ENCODE measurements at places on chromosomes 4 and X.

- no peak for DNase-seq
Observed at GRCh38 chr4:176645246-176645960, 147.3 kb downstream of the VEGFC start.

DNA sequence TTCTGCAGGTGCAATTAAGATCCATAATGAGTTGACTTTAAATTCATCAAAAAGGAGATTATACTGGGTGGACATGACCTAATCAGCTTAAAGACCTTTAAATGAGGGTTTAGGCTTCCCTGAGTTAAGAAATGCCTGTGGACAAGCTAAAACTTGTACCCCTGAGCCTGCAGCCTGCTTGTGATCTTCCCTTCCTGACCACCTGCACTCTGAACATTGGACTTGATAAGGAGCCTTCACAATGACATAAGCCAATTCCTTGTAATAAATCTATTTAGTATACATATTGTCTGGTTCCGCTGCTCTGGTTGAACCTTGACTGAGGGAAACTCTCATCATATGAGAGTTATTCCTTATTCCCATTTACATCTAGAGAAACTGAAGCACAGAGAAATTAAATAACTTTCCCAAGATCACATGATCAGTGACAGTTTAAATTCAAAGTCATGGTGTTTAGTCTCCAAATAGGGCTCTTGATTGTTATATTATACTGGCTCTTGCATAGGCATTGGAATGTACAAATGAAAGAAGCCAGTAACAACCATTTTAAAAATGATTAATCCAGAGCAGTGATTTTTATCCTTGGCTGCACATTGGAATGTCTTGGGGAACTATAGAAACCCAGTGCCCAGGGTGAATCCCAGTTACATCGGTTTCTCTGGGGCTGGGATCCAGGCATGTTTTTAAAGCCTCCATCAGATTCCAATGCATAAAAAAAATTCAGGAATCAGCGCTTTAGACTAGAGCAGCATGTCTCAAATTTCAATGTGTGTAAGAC, 136.1 kb downstream of the MSL3 start:
- DNase-seq = no peak

- no peak for DNase-seq
Observed at GRCh38 chr4:24748758-24749350, 46.5 kb upstream of the SOD3 start.

GRCh38 chrX:19670854-19671620, 155.7 kb upstream of the MAP3K15 start:
- DNase-seq = no peak

DNA sequence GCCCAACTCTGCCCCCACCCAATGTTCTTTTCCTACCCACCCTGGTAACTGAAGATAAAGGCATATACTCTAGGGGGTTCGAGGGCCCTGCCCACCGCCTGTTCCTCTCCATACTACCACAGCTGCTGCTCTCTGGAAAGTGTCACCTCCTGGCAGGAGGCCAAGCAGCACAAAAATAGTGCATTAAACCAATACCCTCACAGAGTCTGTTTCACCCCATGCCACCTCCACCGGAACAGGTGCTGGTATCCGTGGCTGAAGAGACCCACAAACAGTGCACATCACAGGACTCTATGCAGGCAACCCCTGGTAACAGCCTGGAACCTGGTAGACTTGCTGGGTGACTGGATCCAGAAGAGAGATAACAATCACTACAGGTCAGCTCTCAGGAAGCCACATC, 85.1 kb upstream of the CTSO start:
- no peak for DNase-seq

- no peak for DNase-seq
Observed at GRCh38 chrX:36436361-36436760, 516.8 kb downstream of the CFAP47 start.

GRCh38 chr4:1345903-1346780, 866 bp upstream of the UVSSA start:
- peak; percentile 27 for DNase-seq

- DNase-seq = no peak
Observed at GRCh38 chrX:72492499-72492898, 80.1 kb downstream of the HDAC8 start.

- DNase-seq = no peak
Observed at GRCh38 chr4:82419451-82419850, 10.8 kb downstream of the HNRNPDL start.

DNA sequence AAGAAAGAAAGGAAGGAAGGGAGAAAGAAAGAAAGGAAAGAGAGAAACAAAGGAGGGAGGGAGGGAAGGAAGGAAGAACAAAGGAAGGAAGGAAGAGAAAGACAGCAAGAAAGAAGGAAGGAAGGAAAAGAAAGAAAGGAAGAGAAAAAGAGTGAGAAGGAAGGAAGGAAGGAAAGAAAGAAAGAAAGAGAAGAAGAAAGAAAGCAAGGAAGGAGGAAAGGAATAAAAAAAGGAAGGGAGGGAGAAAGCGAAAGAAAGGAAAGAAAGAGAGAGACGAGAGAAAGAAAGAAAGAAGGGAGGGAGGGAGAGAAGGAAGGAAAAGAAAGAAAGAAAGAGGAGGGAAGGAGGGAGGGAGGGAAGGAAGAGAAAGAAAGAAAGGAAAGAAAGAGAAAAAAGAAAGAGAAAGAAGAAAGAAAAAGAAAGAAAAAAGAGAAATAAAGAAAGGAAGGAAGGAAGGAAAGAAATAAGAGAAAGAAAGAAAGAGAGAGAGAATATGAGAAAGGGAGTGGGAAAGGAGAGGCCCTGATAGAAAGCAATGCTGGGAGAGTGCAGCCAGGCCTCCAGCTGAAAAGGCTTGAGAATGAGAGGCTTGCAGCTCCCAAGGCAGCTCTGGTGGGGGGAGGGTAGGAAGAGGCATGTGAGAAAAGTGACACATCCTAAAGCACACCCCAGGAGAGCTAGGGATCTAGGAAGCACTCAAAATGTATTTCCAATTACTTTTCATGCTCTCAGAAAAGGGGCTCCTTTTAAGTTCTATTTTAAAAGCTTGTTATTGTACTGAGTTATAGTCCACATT, 134.0 kb upstream of the ZIC3 start:
- no peak for DNase-seq

- no peak for DNase-seq
Observed at GRCh38 chrX:23782455-23782854, 518 bp upstream of the SAT1 start.

DNA sequence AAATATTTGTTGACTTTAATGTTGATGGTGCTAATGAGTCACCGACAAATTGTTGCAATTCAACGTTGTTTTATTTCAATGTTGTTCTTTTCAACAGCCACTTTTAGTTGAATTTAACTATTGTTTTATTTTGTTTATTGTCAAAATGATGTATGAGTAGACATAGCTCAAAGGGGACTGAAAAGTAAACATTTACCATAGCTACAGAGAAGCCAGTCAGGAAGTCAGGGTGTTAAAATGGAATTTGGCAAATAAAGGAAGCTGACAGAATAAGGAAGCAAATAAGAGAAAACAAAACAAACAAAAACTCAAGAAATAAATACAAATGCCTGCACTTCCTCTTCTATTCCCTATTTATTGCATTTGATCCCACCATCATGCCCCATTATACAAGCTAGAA, 648.4 kb upstream of the HTR2C start:
- no peak for DNase-seq

GRCh38 chr4:28354880-28355656, 1494.4 kb downstream of the STIM2 start:
- DNase-seq = no peak

GRCh38 chr4:26993539-26993938, 132.9 kb downstream of the STIM2 start:
- no peak for DNase-seq

DNA sequence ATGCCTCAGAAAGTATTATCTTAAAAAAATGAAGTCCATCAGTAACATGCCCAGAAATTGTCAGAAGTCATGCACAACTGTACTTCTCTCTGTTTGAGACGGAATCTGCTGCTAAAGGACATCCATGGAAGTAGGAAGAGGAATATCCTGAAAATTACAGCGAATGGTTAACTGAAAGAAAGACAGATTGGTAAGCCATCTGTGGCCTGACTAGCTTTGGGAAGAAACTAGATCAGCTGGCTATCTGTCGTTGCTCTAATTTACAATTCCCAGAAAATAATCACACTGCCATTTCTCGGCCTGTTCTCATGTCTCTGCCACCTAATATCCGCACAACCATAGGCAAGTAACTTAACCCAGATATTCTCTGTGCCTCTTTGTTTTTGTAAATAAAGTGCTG, 496.5 kb downstream of the PCDH19 start:
- no peak for DNase-seq

DNA sequence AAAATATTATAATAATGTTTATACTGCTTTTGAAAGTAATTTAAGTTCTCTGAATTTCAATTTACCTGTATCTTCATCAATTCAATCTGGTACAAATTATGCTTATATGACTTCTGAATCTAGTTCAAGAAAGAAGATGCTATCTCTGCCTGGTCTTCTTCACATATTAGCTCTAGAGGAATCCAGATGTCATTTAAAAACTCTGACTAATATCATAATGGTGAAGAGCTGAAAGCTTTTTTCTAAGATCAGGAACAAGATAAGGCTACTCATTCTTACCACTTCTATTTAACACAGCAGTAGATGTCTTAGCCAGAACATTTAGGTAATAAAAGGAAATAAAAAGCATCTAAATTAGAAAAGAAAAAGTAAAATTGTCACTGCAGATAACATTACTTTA, 636.1 kb downstream of the ARAP2 start:
- no peak for DNase-seq

DNA sequence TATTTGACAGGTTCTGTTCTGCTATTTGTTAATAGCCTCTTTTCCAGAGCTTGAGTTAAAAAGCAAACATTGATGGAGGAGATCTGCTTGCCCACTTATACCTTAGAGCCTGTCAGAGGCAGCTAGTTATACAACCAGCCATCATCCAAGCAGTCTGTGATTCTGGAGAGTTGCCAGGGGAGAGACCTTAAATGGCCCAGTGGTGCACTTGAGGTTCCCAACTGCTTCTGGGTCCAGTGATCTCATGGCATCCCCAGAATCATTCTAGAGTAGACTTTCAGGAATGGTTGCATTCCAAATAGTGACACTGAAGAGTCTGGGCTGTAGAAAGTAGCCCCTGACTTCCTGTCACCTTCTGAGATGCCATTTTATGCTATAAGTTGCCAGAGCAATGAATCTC, 160.7 kb downstream of the FHIP1A start:
- DNase-seq = no peak

DNA sequence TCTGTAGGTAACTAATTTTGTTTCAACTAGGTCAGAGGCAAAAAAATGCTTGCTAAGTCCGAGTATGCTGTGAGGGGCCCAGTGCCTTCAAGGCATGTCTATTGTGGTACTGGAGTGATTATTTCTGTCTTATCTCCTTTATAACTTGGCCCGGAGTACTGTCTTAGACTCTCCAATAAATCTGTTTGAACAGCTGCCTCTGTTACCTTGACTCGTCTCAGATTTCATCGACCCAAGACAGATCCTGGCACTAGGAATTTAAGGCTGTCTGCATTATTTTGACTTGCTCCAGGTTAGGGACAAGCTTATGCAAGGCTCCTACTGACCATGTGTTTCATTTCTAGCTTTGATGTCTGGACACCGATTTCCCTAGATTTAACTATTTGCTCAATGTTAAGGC, 41.1 kb upstream of the NKAP start:
- DNase-seq = no peak

DNA sequence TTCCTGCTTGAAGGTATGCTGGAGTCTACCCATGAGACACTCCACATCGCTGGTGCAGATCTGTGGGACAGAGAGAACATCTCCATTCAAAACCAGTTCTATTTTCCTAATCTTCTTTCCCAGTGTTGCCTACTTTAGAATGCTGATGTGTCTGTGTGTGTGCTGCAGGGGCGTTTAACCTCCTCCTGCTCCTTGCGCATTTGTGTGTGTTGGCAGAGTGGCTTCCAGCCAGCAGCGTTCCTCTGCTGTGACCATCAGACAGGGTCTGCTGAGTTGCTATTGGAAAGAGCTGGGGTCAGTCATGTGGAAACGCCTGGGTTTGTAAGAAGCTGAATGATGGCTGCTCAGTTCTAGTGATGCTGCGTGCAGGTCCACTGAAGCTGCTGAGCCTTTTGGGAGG, 223.6 kb downstream of the RBMX2 start:
- no peak for DNase-seq

- DNase-seq = no peak
Observed at GRCh38 chrX:28599957-28600356, 12.7 kb downstream of the IL1RAPL1 start.

DNA sequence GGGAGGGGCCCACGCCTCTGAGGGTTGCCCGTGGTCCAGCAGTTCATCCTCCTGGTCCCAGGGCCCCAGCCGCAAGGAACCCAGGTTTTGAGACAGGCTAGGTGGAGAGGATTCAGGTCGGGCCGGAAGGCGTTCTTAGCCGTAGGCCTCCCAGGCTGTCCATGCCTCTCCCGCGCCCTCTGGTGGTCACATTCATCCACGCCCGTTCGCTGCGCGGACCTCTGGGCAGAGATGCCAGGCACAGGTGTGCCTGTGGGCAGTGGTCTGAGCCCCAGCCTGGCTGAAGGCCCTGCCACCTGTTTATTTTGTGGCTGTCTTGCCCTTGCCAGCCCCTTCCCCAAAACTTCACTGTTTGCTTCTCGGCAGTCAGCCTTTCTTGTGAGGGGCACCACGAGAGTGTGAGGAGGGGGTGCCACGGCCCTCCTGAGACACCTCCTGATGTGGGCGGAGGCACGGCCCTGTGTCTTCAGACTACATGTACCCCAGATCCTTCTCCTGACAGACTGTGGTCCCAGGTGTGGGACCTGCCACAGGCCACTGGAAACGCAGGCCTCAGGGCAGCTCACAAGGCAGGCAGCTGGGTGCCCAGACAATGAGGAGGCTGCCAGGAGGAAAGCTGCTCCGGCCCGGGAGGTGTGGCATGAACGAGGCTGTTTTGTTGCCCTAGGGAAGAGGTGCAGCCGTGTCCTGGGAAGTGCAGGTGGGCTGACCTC, 5.0 kb downstream of the UVSSA start:
- DNase-seq = peak; percentile 79

- no peak for DNase-seq
Observed at GRCh38 chr4:85420831-85421230, 54.1 kb upstream of the ARHGAP24 start.

GRCh38 chr4:95091272-95091671, 333.5 kb downstream of the BMPR1B start:
- DNase-seq = no peak

GRCh38 chrX:29590921-29591320, 624.4 kb upstream of the MAGEB2 start:
- no peak for DNase-seq

GRCh38 chrX:19670321-19670750, 155.0 kb upstream of the MAP3K15 start:
- no peak for DNase-seq
